ENCODE measurements at places on chromosomes 6 and 20.

GRCh38 chr6:61887423-61887822, 398.6 kb downstream of the KHDRBS2 start:
- DNase-seq = no peak

DNA sequence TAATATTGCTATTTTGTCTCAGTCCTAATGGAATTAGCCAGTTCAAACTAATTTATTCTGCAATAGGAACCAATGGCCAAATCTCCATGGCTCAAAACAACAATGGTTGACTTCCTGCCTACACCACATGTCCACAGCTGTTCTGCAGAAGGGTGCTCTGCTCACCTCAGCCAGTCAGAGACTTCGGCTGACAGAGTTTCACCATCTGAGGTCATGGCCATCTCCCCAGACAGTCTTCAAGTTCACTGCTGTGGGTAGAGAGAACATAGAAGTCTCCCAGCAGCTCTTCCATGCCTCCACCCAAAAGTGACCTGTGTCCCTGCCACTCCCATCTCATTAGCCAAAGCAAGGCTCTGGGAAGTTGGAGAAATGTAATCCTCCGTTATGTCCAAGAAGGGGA, 65.1 kb upstream of the FOXC1 start:
- DNase-seq = no peak

DNA sequence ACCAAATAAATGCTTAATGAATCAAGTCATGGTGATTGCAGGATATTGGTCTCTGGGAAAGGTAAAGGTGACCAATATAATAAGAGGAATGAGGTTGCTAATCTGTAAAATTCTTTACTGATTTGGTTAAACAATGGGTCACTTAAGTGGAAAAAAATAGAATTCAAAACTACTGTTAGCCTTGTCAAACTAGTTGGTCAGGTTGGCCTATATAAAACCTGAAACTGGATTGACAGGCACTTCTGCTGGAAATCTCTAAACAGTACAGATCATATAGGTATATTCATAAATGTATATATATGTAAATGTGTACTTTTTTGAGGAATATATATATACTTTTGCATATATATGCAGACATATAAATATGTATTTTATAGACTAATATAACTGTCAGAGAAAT, 19.7 kb downstream of the PLCB4 start:
- no peak for DNase-seq

DNA sequence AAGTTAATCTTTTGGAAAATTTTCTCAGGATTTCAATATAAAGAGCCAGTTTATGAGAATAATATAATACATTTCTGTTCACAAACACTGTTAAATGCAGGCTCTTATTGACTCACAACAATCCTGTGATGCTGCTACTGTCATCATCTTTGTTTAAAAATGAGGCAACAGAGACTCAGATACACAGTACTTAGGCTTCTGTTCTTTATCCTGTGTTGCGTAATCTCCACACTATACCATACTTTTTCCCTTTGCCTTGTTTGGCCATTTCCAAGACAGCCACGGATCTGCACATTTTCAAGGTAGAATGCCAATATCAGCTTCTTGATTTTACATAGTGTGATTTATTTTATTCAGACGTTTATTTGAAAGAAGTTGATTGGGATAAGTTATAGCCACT, 699.0 kb upstream of the CITED2 start:
- no peak for DNase-seq

DNA sequence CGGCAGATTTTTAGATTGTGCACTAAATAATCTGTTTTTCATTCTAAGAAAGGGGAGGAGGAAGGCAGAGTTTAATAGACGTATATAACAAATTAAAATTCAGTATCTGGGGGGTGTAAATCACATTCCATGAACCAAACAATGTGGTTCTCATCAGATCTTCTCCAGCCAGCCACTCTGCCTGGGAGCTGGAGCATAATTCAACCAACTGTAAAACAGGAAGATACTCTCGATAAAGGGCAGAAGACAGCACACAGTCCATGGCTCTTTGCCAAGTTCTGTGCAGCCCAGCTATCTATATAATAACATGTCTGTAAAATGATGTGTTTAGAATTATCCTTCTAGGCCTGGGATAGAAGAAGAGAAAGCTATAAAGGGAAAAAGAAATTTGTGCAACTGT, 289.9 kb upstream of the ZFP64 start:
- DNase-seq = no peak

DNA sequence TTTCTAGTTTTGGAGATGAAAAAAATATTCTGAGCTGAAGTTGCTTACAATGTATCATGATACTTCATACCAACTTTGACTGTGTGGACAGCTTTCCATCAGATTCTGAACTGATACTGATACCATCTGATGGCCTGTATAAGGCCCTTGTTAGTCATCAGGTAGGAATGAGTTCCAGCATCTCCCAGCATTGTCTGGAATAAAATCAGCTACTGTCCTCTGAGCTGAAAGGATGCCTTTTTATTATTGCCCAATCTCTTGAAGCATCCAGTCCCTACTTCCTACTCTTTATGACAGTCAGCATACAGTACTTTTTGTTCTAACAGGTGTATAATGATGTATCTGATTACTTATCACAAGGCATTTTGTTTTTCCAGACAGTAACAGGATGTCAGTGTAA, 70.6 kb upstream of the EYA4 start:
- DNase-seq = no peak
